ENCODE measurements at places on chromosomes 5 and 9.

GRCh38 chr5:170426786-170427185 lies 37.6 kb upstream of the KCNMB1 start:
- DNase-seq, result no peak

- peak; percentile 70 for DNase-seq
Measured at GRCh38 chr9:110088099-110088498, 119.9 kb downstream of the C9orf152 start.

DNA sequence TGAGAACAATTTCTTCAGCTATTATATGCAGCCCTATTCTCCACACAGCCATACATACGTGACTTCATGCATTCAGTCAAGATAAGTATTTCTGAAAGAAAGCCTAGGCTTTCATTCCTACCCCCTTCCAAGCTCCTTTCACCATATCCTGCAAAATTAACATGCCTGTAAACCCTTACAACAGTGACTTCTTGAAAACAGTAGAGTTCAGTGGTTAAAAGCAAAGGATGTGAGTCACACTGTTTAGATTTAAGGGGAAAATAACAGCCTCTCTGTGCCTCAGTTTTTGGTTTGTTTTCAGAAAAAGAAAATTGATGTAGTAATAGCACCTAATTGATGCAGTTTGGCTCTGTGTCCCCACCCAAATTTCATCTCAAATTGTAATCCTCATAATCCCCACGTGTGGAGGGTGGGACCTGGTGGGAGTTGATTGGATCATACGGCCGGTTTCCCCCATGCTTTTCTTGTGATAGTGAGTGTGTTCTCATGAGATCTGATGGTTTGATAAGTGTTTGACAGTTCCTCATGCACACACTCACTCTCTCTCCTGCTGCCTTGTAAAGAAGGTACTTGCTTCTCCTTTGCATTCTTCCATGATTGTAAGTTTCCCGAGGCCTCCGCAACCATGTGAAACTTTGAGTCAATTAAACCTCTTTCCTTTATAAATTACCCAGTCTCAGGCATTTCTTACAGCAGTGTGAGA lies 264.8 kb downstream of the CETN3 start:
- DNase-seq, result no peak

DNA sequence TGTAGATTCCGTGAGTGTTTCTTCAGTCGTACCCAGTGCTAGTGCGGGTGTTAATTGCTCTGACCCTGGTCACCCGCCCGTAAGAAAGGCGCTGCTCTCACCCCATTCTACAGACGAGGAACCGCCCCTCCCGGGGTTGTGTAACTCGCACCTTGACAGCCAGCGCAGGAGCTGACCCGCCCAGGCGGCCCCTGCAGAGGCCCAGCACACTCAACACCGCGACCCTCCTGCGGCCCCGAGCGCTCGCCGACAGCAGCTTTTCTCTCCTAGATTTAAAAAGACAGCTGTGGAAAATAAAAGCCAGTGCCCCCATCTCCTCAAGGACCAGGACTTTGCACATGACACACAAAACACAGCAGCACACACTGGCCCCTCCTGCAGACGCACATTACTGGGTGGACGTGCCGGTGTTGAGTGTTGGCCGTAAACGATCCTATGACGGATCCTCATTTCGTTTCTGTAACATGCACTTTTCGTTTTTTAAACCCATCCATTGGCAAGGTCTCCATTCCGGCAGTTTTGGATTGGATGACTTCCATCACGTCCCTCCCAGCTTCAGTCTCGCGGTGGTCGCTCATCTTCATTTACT lies 22.9 kb downstream of the OR2V2 start:
- DNase-seq, result no peak

DNA sequence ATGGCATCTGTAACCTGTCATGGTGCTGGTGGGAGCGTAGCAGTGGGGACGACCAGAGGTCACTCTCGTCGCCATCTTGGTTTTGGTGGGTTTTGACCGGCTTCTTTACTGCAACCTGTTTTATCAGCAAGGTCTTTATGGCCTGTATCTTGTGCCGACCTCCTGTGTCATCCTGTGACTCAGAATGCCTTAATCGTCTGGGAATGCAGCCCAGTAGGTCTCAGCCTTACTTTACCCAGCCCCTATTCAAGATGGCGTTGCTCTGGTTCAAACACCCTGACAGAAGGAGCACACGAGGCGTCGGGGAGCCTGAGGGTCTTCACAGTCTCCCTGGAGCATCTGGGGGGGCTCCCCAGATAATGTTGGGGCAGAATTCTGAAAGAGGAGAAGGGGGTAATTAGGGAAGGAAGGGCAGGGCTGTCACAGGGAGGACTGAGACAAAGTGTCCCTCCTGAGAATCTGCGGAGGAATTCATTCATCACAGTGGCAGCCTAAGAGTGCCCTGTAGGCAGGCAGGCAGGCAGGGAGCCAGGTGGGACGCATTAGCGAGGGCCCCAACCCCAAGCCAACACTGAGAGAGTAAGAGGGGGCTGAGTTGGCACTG lies 21.3 kb upstream of the NCS1 start:
- DNase-seq, result no peak

- DNase-seq, result peak; percentile 44
Measured at GRCh38 chr5:91528831-91529230, 145.7 kb upstream of the ARRDC3 start.

- DNase-seq, result no peak
Measured at GRCh38 chr5:143582869-143583268, 179.4 kb upstream of the NR3C1 start.

GRCh38 chr5:158265346-158265745 lies 406.4 kb upstream of the CLINT1 start:
- DNase-seq, result no peak

DNA sequence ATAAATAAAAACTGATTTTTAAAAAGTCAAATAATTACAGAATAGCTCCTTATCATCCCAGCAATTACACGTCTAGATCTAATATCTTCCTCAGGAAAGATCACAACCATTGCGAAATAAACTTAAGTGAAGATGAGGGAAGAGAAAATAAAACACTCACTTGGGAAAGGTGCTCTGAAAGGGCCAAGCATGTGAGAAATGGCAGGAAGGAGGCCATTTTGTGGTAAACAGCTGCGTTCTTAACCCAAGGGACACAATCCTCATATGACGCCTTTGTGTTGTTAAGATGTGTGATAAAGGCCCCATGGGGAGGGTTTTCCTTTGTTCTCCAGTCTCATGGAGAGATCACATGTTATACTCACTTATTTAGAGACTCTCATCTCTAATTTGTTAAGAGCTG lies 32.5 kb downstream of the JAKMIP2 start:
- DNase-seq, result no peak

GRCh38 chr5:5826911-5827310 lies 404.4 kb downstream of the ICE1 start:
- no peak for DNase-seq

- DNase-seq, result no peak
Measured at GRCh38 chr9:133982971-133983720, 9.0 kb downstream of the VAV2 start.

- DNase-seq, result no peak
Measured at GRCh38 chr5:157598350-157598936, 22.9 kb upstream of the ADAM19 start.

DNA sequence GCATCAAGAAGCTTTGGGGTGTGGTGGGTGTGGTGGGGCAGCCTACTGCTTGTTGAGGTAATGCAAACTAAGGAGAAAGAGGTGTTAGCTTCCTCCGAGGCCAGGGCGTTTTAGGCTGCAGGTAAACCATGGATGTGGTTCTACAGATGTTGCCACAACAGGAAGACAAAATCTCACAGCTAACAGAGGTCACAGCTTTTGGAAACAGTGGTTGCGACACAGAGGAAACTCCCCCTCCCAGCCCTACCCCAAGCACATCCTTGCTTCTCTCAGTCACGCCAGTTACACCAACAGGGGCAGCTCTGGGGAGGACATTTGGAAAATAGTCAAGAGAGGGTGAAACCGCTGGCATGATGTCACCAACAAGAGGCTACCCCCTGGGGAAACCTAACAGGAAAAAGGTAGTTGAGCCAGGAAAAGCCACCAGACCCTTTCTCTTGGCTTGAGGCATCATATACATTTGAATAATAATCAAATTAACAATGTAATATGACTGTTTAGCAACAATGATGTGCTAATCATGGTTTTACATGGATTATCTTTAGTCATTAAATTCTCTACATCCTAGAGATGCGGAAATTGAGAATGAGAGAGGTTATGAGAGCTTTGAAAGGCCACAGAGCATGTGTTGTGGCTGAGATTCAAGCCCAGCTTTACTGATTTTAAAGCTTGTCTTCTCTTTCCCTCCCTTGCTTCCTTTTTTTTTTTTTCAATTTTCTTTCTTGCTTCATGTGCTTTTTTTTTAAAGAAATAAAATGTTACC lies 82.2 kb upstream of the IL12B start:
- no peak for DNase-seq

DNA sequence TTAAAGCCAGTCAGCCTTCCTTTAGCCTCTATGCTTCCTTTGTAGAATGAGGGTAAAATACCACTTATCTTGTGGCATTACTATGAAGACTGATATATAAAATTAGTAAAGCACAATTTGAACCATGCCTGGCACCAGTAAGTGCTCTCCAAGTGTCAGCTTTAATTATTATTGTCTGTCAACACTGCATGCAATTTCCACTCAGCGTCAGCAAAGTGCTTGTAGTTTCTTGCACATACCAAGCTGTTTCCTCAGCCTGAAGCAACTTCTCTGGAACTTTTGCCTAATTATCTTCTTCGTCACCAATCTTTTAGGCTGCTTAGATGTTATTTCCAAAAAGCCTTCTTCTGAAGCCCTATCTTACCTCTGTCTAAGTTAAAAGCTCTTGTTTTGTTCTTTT lies 177.3 kb downstream of the CDC42SE2 start:
- DNase-seq, result no peak

GRCh38 chr5:33539212-33539611 lies 98.4 kb downstream of the TARS1 start:
- DNase-seq, result no peak

GRCh38 chr9:78640728-78641127 lies 343.8 kb downstream of the PSAT1 start:
- no peak for DNase-seq

GRCh38 chr9:137181680-137182079 lies 6.7 kb downstream of the ANAPC2 start:
- DNase-seq, result no peak

GRCh38 chr5:53826504-53826903 lies 266.1 kb downstream of the NDUFS4 start:
- DNase-seq, result no peak

DNA sequence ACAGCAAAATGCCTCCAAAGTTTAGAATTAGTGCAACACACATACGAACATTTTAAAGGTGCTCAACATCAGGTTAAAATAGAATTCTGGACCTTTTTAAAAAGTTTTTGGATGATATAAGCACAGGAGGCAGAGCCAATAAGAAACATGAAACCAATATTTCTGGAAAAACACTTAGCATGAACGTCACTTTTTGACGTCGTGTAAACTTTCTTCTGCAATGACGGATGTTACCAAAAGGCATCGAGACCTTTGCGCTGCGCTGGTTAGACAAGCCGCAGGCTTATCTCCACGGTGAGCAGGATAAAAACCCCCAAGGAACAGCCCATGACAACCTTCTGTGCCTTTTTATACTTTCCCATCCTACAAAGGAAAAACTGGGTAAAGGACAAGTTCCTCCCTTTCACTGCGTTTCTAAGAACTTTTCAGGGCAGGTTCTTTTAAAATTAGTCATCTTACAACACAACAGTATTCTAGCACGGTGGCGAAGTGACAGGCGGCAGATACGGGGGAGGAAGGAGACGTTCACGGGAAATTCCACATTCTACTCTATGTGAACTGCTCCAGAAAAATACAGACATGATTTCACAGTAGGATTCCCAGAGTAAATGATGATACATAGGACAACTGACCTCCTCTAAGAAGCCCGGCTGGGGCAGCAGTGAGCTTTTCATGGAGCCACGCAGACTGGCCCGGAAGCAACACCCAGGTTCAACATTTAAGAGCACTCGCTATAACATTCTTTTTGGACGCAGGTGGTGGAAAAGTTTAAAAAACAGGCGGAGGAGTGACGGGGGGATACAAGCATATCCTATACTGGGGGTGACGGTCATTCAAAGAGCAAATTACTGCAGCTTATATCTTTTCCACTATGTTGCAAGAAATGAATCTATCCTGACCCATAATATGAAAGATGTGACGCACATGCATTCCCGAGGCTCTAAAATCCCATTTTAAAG lies 52.4 kb downstream of the USP20 start:
- no peak for DNase-seq

DNA sequence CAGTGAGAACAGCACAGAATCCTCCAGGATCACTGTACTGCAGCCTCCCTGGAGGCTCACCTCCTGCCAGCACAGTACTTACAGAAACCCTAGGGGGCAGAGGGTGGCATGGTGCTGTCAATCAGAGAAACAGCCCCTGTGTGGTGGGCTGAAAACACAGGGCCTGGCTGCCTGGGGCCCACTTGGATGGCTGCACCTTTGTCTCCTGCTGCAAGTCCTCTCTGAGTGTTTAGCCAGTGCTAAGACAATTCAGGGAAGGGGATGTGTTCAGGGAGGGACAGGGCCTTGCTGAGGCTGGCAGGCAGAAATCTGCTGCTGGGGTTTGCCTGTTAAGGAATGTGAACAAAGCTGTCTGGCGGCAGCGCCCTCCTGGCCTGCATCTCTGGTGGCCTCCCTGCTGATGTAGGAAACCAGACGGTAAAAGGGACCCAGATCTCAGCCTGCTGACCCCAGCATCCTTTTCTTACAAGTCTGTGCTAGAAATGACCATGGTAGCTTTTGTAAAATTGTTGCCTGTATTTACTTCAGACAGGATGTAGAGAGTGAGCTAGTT lies 39.5 kb downstream of the PRRC2B start:
- DNase-seq, result no peak

DNA sequence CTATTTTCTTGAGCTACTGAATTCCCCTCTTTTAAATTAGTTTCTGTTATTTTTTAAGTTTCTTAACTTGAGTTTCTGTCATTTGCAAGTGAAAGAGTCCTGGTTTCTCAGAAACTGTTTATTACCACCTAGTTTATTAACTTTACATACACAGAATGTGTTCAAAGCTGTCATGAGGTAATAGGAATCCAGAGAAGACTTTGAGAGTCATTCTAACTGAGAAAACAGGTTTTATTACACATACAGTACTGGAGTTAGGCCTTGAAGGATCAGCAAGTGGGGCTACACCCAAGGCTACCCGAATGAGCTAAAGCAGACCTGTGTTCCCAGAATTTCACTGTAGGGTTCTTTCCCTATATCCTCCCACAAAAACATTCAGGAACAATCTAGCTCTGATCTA lies 33.1 kb downstream of the FAM114A2 start:
- DNase-seq, result no peak

DNA sequence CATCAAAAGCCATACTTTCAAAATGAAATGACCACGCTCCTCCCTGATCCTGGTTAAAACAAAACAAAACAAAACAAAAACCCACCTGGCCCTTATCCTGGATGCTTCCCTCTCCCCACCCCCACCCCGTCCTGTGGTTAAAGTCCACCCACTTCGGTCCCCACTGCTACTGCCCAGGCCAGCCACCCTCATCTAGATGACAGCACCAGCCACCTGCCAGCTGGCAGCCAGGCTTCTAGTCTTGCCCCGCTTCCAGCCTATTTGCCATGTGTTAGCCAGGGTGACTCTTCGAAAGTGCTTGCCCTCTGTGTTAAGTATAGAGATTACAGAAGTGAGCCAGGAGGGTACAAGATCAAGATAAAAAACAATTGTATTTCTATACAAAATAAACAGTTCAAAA lies 27.5 kb upstream of the NCS1 start:
- no peak for DNase-seq
